ENCODE measurements at places on chromosomes 12 and 14. TPM values are rescaled to one million over a fixed set of nuclear protein-coding genes. Genes with fewer than 3 reads are reported as not detected.

- no peak for DNase-seq
These were observed 175.9 kb downstream of the TRHDE start for GRCh38 chr12:72448089-72448488.

DNA sequence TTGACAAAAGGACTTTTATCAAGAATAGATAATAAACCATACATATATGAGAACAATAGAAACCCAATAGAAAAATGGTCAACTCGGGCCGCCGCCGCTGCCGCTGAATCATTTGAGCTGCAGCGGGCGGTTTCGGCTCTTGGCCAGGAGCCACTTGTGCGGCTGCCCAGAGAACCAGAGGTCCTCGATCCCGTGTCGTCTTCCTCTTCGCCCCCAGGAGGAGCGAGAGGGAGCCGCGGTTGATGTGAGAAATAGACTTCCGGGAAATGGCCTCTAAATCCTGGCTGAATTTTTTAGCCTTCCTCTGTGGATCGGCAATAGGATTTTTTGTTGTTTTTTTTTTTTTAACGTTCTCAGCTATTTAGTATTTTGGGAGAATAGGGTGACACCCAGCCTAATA, 44.8 kb downstream of the CPSF6 start:
- peak; percentile 62 for DNase-seq

GRCh38 chr12:24711056-24712008, 237.6 kb downstream of the BCAT1 start:
- DNase-seq = no peak

GRCh38 chr12:46177025-46177424, 91.8 kb downstream of the SLC38A1 start:
- DNase-seq = no peak

Gene TMPRSS12
- total RNA-seq = not detected

Gene CINP
- total RNA-seq = 48.4 TPM

Gene MTHFD1
- 28.6 TPM for total RNA-seq

GRCh38 chr12:124493809-124494750, 73.3 kb downstream of the NCOR2 start:
- no peak for DNase-seq

Gene EPYC
- not detected for total RNA-seq

Gene TESPA1
- total RNA-seq = not detected

- DNase-seq = no peak
These were observed 13.1 kb downstream of the KRT83 start for GRCh38 chr12:52307836-52308805.

GRCh38 chr12:18470251-18470650, 208.9 kb downstream of the PIK3C2G start:
- DNase-seq = no peak

- no peak for DNase-seq
These were observed 39.8 kb downstream of the IFNG start for GRCh38 chr12:68119724-68120211.

- DNase-seq = no peak
These were observed 20.3 kb downstream of the FANCM start for GRCh38 chr14:45156067-45156466.

DNA sequence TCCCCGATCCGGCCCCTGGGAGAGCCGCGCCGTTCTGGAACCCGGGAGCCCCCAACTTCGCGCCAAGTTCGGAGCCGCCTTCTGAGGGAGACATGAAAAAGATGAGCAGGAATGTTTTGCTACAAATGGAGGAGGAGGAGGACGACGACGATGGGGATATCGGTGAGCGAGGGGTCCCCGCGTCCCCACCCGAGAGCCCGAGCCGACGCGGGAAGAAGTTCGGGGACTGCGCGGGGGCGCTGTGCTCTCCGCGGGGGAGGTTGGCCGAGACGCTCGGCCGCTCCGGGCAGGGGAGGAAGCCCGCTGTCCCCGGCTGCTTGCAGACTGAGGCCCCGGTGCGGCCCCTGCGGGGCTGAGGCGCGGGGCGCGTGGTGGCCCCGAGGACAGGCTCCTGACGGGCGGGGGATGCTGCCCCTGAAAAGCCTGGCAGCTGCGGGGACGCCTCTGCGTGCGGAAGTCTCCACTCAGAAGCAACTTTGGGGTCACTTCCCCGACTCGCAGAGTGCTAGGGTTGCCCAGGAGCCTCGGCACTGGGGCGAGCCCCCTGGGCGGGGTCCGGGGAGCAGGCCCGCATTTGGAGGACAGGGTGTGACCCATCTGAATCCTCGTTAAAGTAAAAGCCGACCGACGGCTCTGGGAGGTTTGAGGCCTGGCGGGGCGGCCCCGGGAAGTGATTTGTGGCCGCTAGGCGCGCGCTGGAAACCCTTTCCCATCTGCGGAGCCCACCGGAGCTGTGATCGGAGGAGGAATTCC, 511 bp downstream of the ANO6 start:
- DNase-seq = peak; percentile 61

GRCh38 chr14:75064205-75064567, 362 bp upstream of the ACYP1 start:
- no peak for DNase-seq

Gene SYNDIG1L
- not detected for total RNA-seq

DNA sequence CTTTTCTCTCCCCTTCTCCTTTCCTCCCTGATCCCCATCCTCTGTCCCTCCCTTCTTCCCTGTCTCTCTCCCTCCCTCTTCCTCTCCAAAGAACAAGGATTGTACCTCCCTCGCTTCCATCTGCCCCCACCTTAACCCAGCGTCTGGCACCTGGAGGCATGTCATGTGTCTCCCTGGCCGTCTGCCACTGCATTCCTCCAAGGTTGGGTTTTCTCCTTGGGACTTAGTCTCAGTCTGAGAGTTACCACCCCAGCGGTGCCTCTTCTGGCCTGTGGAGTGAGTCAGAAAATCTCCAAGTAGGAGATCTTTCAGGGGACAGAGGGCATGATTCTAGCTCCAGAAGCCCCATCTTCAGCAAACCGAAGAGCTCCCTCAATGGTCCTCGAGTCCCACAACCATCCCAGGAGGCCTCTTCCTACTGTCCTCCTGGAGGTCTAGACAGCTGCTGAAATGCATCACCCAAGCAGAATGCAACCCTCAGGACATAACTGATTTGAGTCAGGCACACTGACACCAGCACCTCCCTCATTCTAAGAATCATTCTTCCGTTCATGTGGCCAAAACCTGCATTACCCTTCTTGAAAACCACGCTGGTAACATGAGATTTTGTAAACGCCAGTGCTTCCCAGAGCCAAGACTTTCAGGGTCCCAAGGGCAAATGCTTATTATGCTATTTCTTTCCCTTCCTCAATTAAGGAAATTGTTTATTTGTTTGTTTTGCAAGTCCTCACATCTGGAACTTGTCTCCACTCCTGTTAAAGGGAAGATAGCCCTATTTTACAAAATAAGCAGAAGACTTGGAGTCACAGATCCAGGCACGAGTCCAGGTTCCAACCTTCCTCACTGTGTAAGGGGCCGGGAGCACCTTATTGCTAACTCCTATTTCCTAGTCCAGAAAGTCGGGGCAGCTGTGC, 463.2 kb downstream of the BCL11B start:
- no peak for DNase-seq

Gene BMP4
- 0.98 TPM for total RNA-seq

- DNase-seq = no peak
These were observed 26.5 kb downstream of the TCTN1 start for GRCh38 chr12:110640275-110641025.

DNA sequence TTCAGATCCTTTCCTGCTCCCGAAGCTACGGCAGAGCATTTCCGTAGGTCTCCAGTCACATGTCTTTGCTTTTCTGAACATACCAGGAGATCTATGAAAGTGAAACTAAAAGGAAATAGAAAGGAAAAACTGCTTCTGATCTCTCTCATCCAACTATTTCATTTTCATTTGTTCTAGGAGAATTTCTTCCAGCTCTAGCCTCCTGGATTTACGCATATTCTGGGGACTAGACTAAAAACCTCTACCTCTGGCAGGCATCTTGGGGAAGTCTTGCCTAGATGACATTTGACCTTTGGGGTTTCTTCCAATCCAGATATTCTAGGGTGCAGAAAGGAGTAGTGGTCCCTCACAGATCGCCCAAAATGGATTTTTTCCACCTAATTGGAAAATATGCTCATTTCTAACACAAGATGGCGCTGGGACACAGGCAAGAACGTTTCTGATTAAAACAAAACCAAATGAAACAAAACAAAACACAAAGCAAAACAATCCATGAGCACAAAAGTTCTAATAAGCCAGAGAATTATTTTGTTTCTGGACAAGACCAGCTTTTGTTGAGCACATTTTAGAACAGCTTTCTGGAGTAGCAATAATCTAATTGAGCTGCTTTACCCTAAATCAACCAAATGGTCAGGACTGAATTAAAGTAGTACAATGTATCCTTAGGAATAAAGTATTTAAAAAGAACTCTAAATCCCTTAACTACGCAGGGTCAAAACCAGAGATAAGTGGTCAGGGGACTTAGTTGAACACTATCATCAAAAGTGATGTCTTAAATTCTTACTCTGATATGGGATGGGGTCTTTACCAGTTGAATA, 12.3 kb upstream of the PARP11 start:
- peak; percentile 29 for DNase-seq

- DNase-seq = no peak
These were observed 63.5 kb upstream of the MBIP start for GRCh38 chr14:36383767-36384431.

GRCh38 chr14:68195126-68195525, 375.5 kb downstream of the RAD51B start:
- peak; percentile 68 for DNase-seq

- peak; percentile 98 for DNase-seq
These were observed 74.3 kb downstream of the RFLNA start for GRCh38 chr12:124369055-124369826.

Gene IRAK3
- total RNA-seq = 0.47 TPM

GRCh38 chr12:14873440-14874185, 12.0 kb downstream of the MGP start:
- DNase-seq = no peak

- no peak for DNase-seq
These were observed 41.6 kb downstream of the NFKBIA start for GRCh38 chr14:35362911-35363374.

Gene BHLHE41
- 70.0 TPM for total RNA-seq

- no peak for DNase-seq
These were observed 1224.9 kb upstream of the TMEM132C start for GRCh38 chr12:127041985-127042625.

- no peak for DNase-seq
These were observed 81.1 kb downstream of the EML1 start for GRCh38 chr14:99874306-99874705.

DNA sequence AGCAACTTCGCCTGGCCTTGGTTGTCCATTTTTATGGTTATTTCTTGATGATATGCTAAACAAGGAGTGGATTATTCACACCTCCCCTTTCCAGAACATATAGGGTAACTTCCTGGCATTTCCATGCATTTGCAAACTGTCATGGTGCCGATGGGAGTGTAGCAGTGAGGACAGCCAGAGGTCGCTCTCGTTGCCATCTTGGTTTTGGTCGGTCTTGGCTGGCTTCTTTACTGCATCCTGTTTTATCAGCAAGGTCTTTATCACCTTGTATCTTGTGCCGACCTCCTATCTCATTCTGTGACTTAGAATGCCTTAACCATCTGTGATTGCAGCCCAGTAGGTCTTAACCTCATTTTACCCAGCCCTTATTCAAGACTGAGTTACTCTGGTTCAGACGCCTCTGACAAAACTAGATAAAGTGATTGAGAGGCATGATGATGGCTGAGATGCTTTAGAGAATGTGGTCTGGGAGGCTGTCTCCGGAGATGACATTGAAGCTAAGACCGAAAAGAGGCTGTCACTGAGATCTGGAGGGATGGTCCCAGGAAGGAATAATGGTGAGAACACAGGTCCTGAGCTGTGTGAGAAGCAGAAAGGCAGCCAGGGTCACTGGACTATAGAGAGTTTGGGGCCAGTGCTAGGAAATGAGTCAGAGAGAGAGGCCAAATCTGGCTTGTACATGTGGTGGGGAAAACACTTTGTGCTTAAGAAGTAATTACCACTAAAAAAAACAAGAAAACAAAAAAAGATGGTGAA, 2.9 kb downstream of the GLT1D1 start:
- no peak for DNase-seq

DNA sequence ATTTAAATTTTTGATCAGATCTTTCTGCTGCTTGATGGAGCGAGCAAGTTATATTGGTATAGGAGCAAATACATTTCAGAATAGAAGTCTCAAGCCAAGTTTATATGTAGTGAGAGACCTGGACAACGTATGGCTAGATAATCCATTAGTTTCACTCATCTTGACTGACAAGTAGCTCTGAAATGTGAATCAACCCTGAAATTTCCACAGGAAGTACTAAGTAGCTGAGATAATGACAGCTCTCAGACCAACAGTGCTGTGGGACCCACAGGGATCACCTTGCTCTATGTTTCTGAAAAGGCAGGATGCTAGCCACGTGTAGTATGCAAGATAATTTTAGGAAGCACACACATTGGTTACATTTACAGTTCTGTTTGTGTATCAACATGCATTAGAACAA, 258.6 kb upstream of the FOXN3 start:
- DNase-seq = no peak

- DNase-seq = no peak
These were observed 26.3 kb upstream of the CPM start for GRCh38 chr12:68959143-68959858.

Gene ANO2
- total RNA-seq = not detected

Gene PTCSC3
- total RNA-seq = not detected

Gene FBXO34
- 17.9 TPM for total RNA-seq

DNA sequence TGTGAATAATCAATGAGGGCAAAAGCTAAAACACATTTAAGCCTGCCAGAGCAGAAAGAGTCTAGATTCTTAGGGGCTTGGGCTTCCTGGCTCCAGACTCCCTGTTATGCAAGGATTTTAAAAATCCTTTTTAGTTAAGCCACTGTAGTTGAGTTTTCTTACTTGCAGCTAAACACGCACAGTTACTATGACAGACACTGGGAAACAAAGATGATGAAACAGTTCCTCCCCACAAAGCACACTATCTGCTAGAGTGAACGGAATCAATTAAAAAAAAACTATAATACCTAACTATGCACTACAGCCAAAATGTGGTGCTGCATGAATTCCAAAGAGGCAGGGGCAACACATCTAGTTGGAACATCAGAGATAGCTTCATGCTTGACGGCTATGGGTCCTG, 28.2 kb downstream of the RPS6KA5 start:
- DNase-seq = no peak

DNA sequence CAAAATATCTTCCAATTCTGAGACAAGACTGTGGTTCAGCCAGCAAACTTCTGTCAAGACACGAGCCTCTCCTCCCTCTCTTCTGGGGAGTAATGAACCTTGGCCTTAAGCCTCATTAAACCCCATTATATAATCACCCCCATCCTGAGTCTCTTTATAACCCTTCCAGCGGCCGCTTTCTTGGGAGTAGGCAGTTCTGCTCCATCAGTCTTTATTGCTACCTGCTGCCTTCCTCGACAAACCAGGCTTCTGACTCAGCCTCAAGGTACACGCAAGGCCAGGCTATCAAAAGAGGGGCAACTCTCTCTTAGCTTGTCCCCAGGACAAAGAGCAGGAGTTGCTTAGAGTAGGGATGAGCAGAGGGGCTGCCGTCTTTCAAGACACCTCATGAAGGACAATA, 300.8 kb upstream of the NOS1 start:
- DNase-seq = peak; percentile 65

Gene TBX3
- 1.9 TPM for total RNA-seq

Measured in Caki2 (cell line).